ENCODE measurements at places on chromosomes 12 and 14. TPM values are rescaled to one million over a fixed set of nuclear protein-coding genes. Genes with fewer than 3 reads are reported as not detected.
A peak's percentile ranks its signal among the peaks of the same experiment; 100 is the strongest.

Gene RIN3
- total RNA-seq = 1.3 TPM

Gene DNAAF2
- 4.3 TPM for total RNA-seq

Gene GARIN6
- not detected for total RNA-seq

- peaks cover 6% of the 10 kb centered on the region for H3K27me3 ChIP-seq
- no peak overlapping the region for H3K27ac ChIP-seq
- H3K4me3 ChIP-seq = no peak overlapping the region
- no peaks in the 10 kb centered on the region for H3K4me1 ChIP-seq
Observed at GRCh38 chr12:132222808-132223173, 78.5 kb downstream of the NOC4L start.

- no peak overlapping the region for H3K4me3 ChIP-seq
- H3K36me3 ChIP-seq = no peaks in the 10 kb centered on the region
- H3K27ac ChIP-seq = no peak overlapping the region
- H3K27me3 ChIP-seq = no peaks in the 10 kb centered on the region
- H3K4me1 ChIP-seq = no peaks in the 10 kb centered on the region
Observed at GRCh38 chr12:52367876-52368275, 595 bp upstream of the KRT85 start.

GRCh38 chr14:69087061-69087461 is 65.9 kb downstream of the DCAF5 start:
- no peaks in the 10 kb centered on the region for H3K4me1 ChIP-seq
- no peaks in the 10 kb centered on the region for H3K36me3 ChIP-seq
- DNase-seq = no peak
- no peak overlapping the region for H3K4me3 ChIP-seq
- no peak overlapping the region for H3K27ac ChIP-seq
- H3K27me3 ChIP-seq = no peaks in the 10 kb centered on the region

- H3K4me1 ChIP-seq = no peaks in the 10 kb centered on the region
- no peaks in the 10 kb centered on the region for H3K27me3 ChIP-seq
- no peak for DNase-seq
- H3K4me3 ChIP-seq = no peak overlapping the region
Observed at GRCh38 chr14:87952307-87953094, 40.5 kb downstream of the GALC start.

DNA sequence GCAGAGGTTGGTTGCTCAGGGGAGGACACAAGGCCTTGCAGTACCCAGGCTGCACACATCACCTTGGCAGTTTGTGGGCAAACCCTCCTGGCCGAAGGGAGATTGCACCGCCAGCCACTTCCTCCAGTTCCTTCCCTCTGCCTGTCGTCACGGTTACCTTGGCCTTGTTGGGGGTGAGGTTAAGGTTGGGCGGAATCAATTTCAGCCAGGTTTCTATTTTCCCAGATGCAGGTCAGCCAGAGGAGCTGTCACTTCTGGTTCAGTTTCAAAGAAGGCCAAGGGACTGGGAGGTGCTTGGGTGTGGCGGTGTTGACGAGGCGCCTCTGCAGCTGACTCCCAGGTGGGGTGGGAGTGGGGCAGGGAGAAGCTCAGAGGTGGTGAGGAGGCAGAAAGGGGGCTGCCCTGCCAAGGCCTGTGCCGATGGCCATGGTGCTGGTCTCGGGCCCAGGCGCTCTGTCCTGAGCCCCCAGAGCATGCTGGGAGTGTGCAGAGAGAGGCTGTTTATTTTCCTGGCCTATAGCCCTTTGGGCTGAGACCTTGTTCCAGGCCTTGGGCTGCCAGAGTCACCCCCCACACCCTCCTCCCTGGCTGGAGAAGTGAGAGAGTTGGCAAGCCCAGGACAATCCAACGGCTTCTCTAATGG is 31.4 kb downstream of the JDP2 start:
- peak; percentile 95 for DNase-seq
- no peak overlapping the region for H3K4me3 ChIP-seq
- H3K27me3 ChIP-seq = no peaks in the 10 kb centered on the region
- no peaks in the 10 kb centered on the region for H3K36me3 ChIP-seq
- peak overlapping the region; percentile 79 for H3K27ac ChIP-seq
